ENCODE measurements at places on chromosomes 3 and 15.

GRCh38 chr15:41438206-41438605 is 21.3 kb downstream of the RTF1 start:
- no peak for DNase-seq

DNA sequence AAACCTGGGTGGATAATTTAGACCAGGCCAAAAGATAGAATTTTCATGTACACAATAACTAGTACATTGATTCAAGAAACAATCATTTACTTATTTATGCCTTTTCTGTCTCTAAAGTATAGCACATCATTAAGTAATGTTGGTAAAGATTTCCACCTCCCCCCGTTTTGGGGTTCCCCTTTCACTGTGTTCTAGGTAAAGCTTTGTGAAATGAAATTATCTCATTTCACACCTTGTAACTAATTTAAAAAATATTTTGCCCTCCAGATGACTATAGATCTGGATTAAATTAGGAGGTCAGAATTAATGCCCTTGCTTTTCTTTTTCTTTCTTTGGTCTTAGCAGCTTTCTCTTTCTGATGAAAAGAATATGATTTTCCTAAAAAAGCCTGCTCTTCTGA is 328.5 kb upstream of the TBC1D5 start:
- DNase-seq = no peak

DNA sequence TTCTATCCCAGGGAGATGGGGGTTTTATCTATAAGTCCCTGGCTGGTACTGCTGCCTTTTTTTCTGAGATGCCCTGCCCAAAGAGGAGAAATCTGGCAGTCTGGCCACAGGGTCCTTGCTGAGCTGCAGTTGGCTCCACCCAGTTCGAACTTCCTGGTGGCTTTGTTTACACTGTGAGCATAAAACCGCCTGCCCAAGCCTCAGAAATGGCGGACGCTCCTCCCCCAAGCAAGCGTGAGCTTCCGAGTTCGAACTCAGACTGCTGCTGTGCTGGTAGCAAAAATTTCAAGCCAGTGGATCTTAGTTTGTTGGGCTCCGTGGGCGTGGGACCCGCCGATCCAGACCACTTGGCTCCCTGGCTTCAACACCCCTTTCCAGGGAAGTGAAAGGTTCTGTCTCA is 126.8 kb upstream of the SUCLG2 start:
- DNase-seq = no peak

GRCh38 chr3:152941859-152942258 is 106.9 kb downstream of the P2RY1 start:
- DNase-seq = no peak

GRCh38 chr3:8579096-8579495 is 65.5 kb downstream of the SSUH2 start:
- no peak for DNase-seq

DNA sequence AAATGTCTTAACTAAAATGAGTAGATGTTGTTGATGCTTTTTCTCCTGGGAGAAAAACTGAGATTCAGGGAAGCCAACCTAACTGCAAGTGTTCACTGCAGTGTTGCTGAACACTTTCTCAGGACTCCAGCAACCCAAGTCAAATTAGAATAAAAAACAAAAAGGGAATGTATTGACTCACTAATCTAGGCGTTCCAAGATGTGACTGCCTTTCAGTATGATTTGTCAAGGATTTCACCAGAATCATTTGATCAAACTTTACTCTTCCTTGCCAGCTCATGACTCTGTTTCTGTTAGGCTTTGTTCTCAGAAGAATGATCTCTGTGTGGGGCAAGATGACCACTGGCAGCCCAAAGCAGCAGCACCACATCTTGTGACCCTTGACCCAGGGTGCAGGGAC is 364.0 kb downstream of the CACNA2D3 start:
- DNase-seq = no peak

- DNase-seq = no peak
Measured at GRCh38 chr3:179533274-179533673, 29.5 kb upstream of the ACTL6A start.

DNA sequence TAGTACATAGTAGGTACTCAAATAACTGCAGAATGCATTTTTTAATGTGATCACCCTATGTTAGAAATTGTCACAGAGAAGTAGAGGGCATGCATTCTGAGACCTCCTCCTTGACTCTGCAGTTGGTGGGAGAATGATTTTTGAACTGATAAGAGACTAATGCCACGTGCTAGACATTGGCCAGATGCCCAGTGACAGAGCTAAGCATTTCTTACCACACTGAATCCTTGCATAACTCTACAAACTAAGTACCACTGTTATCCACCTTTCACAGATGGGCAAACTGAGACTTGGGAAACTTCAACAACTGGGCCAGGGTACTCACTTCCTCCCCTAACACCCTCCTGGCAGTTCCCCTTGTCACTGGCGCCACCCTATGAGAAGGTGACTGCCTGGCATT is 33.5 kb upstream of the SPATA12 start:
- DNase-seq = no peak

- DNase-seq = no peak
Measured at GRCh38 chr15:35827911-35828310, 281.9 kb upstream of the DPH6 start.

DNA sequence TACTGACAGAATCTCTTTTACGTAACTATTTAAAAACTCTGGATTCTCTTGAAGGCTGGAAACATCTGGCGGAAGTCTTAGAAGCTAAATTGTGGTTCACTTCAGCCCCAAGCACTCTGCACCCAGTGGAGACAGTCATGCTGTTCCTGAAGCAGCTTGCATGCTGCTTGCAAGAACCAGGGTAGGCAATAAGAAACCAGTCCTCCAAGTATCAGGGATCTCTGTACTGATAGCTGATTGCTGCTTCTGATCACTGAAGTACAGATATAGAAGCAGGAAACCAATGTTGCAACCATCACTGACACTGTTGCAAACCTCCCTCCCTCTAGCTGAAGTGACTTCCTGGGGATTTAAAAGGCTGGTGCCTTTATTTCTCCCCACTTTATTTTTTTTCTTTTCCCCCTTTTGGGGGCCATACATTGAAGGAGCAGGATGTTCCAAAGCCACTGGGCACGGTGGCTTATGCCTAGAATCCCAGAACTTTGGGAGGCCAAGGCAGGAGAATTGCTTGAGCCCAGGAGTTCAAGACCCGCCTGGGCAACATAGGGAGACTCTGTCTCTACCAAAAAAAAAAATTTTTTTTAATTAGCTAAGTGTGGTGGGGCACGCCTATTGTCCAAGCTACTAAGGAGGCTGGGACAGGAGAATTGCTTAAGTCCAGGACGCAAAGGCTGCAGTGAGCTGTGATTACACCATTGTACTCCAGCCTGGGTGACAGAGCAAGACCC is 15.3 kb downstream of the SPCS1 start:
- DNase-seq = peak; percentile 66

DNA sequence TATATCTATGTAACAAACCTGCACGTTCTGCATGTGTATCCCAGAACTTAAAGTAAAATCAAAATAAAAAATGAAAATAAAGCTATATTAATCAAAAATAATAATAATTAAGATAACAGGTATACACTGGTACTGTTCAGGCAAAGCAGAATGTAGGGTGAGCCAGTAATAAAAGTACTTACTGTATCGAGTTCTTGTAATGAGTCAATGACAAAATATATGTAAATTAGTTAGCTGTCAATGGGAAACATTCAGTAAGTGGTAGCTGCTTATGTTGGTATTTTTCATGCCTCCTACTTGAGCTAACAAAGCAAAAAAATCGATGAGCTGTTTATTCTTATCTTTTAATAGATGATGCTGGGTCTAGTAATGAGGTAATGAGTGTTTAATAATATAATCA is 93.2 kb downstream of the GBE1 start:
- no peak for DNase-seq

DNA sequence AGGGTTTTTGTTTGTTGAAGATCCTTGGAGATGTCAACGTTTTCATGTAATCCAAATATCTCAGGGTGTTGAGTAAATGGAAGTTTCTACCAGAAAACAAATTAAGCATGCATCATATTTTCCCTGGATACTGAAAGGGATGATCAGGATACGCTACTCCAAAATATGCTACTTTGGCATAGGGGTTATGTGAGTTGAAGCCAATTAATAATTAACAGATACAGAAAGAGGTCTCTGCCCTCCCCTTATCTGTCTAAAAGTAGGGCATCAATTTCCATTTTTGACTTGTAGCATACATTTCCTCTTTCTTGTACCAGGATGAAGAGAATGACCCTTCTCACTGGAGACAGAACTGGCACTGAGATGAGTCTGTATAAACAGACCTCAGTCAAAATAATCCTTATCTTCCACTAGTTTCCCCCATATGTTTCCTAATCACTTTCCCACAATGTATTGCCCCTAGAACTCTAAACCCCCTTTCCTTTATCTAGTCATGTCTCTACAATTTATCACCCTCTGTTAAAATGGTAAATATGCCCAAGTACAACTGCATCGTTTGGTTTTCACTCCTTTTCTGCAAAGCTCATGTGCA is 17.4 kb upstream of the ASB14 start:
- DNase-seq = no peak

- DNase-seq = no peak
Measured at GRCh38 chr15:70892912-70893560, 410 bp downstream of the LRRC49 start.

GRCh38 chr3:43362183-43362582 is 75.8 kb downstream of the SNRK start:
- DNase-seq = no peak

GRCh38 chr15:86489981-86490380 is 410.3 kb downstream of the AGBL1 start:
- no peak for DNase-seq

- peak; percentile 57 for DNase-seq
Measured at GRCh38 chr3:11140030-11140712, 14.1 kb upstream of the HRH1 start.

- no peak for DNase-seq
Measured at GRCh38 chr3:70111411-70111810, 111.9 kb downstream of the SAMMSON start.

- no peak for DNase-seq
Measured at GRCh38 chr3:128359846-128360642, 106.6 kb downstream of the DNAJB8 start.

DNA sequence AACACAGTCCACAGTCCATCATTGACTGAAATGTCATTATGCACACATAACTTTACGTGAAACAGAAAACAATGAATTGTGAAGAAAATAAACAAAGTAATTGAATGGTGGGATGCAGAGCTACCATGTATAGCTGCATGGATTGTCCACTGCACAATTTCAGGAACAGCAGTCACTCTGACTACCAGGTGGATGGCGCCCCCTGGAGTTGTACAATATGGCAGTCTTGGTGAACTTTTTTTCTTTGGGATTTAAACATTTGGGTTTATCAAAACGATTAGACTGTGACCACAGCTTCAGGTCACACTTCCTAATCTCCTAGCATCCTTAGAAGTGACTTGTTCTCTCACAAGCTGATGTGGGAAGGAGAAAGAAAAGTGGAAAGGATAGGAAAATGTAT is 48.9 kb upstream of the TCF12 start:
- DNase-seq = peak; percentile 29

- DNase-seq = no peak
Measured at GRCh38 chr3:128598884-128599664, 51.5 kb downstream of the RPN1 start.

- peak; percentile 4 for DNase-seq
Measured at GRCh38 chr3:115659253-115660220, 36.2 kb downstream of the GAP43 start.

GRCh38 chr15:99603828-99604227 is 38.0 kb downstream of the MEF2A start:
- no peak for DNase-seq

DNA sequence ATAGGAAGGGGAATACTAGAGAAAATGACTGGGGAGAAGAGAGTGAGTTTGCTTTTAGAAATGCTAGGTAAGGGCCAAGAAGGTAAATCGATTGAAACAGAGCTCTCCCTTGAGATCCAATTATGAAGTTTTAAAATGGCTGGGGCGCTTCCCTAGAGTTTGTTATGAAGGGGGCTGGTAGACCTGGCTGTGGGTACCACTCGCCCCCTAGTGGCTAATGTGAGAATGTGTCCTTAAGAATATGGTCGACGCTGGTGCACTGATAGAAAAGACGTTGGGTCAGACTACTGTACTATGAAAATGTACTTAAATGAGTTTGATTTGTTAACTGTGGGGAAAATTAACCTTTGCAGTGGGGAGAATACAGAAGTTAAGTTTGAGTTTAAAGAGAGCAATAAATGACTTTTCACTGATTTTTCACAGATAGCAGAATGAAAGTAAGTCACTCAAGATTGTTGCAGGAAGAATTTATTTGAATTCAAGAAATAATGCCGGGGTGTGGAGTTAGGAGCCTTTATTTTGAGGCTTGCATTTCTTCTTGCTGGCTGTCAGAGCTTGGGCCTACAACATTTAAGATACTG is 9.2 kb downstream of the TMPRSS7 start:
- DNase-seq = peak; percentile 88

DNA sequence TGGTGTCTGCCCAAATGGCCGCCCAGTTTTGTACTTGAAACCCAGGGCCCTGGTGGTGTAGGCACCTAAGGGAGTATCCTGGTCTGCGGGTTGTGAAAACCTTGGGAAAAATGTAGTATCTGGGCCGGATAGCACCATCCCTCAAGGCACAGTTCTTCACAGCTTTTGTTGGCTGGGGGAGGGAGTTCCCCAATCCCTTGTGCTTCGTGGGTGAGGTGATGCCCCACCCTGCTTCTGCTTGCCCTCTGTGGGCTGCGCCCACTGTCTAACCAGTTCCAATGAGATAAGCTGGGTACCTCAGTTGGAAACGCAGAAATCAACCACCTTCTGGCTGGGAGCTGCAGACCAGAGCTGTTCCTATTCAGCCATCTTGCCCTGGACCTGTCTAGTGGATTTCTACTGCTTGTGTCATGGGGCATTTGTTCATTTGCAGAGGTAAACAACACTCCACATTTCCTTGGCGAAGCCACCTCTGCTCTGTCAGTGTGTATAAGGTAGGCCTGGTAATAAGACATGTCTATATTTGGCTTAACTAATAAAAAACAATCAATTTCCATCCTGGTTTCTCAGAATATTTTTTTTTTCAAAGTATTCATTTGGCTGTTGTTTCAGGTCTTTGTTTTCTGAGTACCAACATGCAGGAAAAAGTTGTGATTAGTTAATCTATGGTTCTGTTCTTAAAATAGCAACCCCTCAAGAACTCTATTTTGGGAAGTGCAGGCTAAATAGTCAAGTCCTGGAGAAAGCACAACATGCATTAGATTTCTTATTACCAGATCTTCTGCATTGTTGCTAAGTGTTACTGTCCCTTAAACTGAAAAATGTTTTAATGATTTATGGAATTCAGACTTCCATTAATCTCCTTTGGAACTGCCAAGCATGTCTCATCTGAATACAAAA is 304.3 kb downstream of the ZIC1 start:
- no peak for DNase-seq

GRCh38 chr15:34241376-34242330 is 16.8 kb downstream of the EMC4 start:
- DNase-seq = peak; percentile 57

Measured in OCI-LY7 (cell line).